ENCODE measurements at places on chromosomes 5 and 9. TPM values are rescaled to one million over a fixed set of nuclear protein-coding genes. Genes with fewer than 3 reads are reported as not detected.

Gene FAM221B
- not detected for total RNA-seq

Gene KIF4B
- 0.21 TPM for total RNA-seq

Gene ADGRV1
- 121 TPM for total RNA-seq

Gene SPATA9
- total RNA-seq = not detected

Gene FCN1
- total RNA-seq = 0.71 TPM

Gene LEAP2
- total RNA-seq = 3.9 TPM

Gene ADAMTSL1
- 2.8 TPM for total RNA-seq

Gene PMPCA
- total RNA-seq = 58.5 TPM

Gene FAM163B
- 183 TPM for total RNA-seq

Gene LPAR1
- total RNA-seq = 175 TPM

Measured in dorsolateral prefrontal cortex (tissue), 122 donors.